Central memory CD4-positive, alpha-beta T cell (primary cell): ENCODE measurements at places on chromosomes 5 and 9.

- no peak for DNase-seq
Observed at GRCh38 chr5:33984671-33985124, at the start of gene SLC45A2. SLC45A2 (minus strand) TSS chr5:33984693; CDS start chr5:33984583, 110 bp downstream.

DNA sequence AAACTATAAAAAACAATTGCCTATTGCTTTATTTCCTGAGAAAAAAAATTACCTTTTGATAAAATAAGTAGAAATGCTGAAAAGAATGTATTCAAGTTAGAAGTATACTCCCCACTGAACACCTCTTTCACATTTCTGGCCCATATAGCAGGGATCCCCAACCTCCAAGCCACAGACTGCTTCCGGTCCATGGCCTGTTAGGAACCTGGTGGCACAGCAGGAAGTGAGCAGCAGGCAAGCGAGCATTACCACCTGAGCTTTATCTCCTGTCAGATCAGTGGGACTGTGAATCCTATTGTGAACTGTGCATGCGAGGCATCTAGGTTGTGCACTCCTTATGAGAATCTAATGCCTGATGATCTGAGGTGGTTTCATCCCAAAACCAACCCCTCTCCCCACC, 563.9 kb downstream of the RAB3C start:
- DNase-seq = no peak

- no peak for DNase-seq
Observed at GRCh38 chr5:1793301-1793740, 6.3 kb downstream of the MRPL36 start.

- DNase-seq = no peak
Observed at GRCh38 chr9:21684831-21685362, 117.5 kb upstream of the MTAP start.

DNA sequence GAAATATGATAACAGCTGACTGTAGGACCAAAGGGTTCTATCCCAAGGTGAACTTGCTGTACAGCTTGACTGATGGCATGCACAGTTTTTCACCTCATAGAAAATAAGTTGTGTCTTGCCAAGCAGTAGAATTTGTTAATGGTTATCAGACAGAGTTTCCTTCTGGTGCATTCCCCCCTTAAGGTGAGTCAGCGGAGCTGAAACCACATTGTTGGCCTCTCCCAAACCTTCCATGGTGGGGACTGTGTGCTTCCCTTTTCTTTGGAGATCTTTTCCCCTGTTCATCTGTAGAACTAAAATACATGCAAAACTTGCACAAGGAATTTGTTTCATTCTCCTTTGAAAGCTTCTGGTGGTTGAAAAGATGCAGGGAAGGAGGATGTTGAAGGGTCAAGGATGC, 179.8 kb downstream of the FGF1 start:
- no peak for DNase-seq
